ENCODE measurements at places on chromosomes 11 and 22.

DNA sequence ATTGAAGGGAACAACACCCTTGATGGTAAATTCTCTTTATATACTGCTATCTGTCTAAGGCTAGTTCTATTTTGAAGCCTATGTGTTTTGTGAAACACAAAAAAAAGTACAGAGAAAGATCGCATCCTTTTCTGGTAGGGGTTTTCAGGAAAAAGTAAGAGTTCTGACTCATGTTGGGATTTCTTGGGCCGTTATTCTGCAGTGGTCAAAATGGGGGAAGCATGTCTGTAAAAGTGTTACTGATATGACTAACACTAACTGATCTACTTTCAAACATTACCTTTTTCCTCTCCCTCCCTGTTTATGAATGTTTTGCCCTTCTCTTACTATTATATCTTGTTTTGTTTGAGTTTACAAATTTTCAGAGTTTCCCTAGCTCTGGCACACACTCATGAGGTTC is 53.9 kb downstream of the CTNND1 start:
- no peak for DNase-seq

GRCh38 chr11:128720522-128720985 is 26.7 kb downstream of the FLI1 start:
- DNase-seq: no peak

DNA sequence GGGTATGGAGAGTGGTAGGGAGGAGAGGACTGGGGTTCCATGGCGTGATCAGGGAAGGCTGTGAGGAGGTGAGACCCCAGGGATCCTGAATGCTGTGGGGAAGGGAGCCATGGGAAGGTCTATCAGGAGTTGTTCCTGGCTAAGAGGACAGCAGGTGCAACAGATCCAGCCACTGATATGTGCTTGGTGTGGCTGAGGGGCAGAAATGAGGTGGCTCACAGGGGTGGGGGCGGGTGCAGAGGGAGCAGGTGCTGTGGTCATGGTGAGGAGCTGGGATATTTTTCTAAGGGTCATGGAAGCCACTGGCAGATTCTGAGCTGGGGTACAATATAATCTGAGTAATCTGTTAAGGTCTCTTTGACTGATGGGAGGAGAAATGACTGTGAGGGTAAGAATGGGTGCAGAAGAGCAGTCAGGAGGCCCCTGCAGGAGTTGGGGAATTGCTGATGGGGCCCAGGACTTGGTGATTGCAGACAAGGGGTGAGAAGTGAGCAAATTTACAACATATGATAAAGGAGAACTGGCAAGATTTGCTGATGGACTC is 31.3 kb upstream of the DMC1 start:
- no peak for DNase-seq

DNA sequence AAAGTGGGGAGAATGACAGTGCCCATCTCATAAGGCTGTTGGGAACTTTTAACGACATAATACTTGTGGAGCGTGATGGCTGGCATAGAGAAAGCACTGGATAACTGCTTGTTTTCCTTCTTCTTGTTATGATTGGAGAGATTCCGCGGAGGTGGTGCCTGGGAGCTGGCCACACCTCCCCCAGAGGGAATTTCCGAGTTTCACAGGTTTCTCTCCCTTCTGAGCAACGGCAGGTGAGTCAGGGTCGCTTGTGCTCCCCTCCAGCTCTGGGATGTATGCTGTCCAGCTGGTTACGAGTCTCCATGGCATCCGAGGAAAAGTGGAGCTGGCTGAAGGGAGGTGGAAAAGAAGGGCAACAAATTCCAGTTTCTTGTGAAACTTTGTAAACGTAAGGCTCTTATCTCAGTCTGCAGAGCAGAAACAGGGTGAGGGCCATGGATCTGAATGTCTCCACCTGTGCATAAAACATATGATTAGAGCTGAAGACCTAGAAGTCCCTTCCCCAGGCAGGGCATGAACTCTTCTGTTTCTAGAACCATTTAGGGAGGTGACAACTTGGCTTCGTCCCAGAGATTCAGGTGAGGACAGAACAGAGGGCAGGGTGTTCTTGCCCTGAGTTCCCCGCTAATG is 10.0 kb upstream of the PLET1 start:
- no peak for DNase-seq

DNA sequence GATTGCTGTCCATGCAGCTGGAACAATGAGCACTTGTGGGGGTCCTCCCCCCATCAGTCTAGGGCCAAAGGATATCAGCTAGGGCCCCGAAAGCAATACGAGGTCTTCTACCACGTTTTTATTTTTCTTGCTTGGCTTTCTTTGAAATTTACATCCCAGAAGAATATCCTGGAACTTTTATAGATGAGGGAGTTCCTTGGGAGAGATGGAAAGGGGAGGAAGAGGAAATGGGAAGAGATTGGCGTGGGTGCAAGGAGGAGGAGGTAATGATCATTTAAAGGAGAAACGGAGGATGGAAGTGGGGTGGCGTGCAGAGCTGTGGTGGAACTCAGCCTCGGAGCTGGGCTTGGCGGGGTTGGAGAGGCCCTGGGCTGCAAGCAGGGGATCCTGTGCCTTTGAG is 90.3 kb downstream of the SNX19 start:
- no peak for DNase-seq

DNA sequence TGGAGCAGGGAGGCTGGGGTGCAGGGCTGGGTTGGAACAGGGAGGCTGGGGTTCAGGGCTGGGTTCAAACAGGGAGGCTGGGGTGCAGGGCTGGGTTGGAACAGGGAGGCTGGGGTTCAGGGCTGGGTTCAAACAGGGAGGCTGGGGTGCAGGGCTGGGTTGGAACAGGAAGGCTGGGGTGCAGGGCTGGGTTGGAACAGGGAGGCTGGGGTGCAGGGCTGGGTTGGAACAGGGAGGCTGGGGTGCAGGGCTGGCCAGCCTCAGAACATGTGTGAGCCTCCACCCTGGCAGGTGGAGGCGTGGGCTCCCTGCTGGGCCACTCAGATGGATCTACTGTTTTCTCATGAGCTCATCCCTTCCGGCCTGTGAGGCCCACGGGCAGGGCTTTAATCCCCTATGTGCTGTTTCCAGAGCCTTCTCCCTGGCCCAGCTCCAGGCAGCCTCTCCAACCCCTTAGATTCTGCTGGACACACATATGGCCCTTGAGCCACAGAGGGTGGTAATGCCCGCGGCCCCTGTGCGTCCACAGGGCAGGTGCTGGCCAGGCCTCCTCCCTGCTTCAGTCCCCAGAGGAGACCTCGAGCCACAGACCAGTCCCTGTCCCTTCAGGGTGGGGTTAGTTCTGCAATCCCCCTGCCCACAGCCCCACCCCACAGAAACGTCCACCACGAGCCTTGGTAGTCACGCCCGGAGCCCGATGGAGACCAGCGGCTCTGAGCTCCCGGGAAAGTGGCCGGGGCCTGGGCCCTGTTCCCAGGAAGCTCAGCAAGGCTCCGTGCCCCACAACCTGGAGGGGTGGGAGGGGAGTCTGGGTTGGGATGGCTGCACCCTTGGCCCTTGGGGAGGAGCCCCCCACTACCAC is 197.9 kb downstream of the BRD1 start:
- no peak for DNase-seq

DNA sequence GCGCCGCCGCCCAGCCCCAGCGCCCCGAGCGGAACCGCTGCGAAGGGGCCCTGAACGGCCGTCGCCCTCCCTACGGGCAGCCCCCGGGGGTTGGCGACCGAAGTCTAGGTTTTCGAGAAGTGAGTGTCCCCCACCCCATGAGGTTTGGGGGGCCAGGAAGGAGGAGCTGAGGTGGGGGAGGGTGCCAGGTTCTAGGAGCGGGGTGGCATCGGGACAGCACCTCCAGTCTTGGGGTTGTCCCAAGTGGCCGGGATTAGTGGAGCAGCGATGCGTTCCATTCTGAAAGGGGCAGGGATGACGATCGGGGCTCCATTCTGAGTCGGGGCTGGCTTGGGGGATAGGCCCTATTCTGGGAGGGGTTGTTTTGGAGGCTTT is 408 bp downstream of the PPP2R5B start:
- no peak for DNase-seq

DNA sequence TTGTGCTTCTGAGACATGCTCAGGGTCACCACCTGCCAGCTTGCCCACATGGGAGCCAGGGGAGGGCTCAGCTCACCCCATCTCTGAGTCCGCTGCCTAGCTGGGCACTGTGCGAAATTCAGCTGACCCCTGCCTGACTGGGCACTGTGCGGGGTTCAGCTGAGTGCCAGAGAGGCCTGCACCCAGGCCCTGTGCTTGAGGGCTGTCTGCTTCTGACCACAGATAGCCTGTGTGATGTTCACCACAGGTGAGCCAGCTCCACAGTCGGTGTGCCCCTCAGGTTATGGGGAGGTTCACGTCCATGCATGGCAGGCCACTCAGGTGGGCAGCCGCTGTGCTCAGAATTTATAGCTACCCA is 84.5 kb upstream of the SUSD2 start:
- DNase-seq: no peak

- no peak for DNase-seq
These were observed 58.0 kb downstream of the MCM5 start for GRCh38 chr22:35457729-35458546.

DNA sequence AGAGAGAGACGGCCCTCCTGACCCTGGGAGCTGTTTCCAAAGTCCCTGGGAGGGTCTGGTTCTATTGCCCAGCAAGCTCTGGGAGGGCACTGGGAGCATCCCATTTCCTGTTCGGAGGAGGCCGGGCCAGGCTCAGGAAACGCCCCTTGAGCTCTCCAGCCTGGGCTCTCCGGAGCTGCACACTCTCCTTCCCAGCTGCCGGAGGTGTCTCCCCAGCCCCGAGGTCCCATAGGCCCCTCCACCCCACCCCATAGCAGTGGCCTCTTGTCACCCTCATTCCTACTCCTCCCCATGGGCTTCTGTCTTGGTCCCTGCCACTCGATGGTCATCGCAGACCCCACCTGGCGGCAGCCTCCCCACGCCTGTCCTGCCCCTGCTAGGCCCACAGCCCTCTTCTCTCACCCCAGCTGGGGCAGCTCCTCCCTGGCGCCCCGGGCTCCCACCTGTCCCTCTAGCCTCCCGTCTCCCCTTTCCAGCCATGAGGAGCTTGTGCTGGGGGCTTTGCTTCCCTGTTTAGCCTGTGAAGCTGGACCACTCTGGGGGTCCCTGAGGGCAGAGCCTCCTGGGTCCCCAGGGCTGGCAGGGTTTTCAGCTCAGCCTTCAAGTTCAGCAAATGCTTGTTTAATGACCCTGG is 2.8 kb downstream of the TSPAN32 start:
- no peak for DNase-seq

DNA sequence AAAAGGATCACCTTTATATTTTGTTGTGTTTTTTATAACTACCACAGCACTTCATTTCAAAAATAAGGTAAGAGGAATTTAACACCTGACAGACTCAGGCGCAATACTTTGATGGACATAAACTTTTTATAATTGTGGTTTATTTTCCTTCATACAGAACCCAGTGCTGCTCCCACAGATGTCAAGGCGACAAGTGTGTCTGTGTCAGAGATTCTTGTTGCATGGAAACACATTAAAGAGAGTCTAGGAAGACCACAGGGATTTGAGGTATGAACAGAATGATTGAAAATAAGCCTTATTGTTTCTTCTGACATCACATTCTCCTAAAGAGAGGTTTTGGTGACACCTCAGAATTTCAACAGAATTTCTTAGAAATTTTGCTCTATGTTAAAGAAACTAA is 378.9 kb upstream of the ARHGAP42 start:
- no peak for DNase-seq

DNA sequence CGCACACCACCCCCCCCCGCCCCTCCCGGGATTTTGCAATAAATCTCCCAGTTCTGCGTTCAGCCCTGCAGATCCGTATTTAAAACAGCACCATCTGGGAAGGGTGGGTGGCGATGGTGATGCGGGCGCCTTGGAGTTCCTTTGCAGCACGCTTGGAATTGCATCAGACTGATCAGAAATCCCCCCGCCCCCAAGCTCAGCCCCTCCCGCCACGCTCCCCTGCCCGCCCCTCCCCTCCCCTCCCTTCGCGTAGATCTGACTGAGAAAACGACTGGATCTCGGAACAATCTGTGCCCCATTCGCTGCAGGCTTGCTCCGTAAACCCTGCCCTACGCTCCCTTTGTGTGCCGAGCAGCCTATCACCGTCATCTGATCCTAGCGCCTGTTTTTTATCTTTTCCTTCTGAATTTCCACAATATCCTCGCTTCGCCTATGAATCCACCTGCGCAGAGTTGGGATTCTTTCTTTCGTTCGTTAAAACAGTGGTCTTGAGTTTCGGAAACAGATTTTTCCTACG is 18.1 kb upstream of the BDNF start:
- no peak for DNase-seq

DNA sequence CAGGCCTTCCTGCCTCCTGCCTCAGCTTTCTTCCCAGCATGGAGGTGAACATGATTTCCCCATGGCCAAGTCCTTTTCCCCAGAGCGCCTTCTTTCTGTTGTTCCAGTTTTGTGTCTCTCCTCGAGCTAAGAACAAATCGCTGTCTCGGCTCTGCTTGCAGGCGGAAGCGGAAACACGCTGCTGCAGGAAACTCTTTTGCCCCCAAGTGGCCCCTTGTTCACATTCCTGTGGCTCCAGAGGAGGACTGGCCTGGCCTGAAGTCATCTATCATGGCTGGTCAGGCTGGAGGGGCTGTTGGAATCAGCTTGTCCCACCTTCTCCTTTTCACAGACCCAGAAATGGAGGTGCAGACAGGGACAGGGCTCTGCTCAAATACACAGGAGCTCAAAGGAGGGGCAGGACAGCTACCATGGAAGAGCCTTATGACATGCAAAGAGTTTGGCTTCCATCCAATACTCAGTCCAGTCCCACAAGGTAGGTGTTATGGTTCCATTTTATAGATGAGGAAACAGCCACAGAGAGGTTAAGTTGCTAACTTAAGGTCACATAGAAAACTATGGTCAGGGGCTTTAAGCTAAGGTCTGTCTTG is 182.2 kb upstream of the SYT13 start:
- DNase-seq: no peak

DNA sequence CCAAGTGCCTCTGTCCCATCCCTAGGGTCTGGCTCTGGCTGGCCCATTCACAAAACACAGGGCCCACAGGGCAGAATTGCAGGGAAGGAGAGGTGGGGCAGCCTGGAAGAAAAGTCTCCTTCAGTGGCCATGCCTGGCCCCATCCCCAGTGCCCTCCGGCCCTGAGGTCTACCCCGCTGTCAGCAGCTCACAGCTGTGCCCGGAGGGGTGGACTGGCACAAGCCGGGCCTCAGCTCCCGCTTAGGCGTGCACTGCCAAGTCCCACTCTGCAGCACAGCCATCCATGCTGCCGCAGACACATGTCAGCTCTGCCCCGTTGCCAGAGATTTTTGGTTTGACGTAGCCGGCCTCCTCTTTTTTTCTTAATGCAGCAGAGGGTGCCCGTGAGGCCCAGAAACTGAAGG is 3.9 kb upstream of the SCN2B start:
- DNase-seq: no peak
